Stimulated activated naive CD4-positive, alpha-beta T cell treated with Interleukin-2 at 50 U/mL for 16 hours (primary cell): ENCODE measurements at places on chromosomes 1 and 21.

DNA sequence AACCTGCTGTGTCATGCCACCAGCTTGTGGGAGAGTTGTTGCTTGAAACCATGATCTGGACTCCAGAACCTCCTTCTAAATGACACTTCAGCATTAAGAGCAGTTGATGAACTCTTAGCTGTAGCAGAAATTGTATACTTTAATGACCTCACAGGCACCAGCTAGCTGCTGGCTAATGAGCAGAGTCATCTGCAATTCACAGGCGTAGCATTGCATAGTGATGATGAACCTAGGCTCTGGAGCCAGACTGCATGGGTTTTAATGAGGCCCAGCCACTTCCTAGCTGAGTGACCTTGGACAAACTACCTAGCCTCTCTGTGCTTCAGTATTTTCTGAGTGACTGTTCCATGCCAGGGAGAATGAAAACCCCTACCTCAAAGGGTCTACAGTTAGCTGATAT lies 407.1 kb downstream of the LMO4 start:
- no peak for DNase-seq

DNA sequence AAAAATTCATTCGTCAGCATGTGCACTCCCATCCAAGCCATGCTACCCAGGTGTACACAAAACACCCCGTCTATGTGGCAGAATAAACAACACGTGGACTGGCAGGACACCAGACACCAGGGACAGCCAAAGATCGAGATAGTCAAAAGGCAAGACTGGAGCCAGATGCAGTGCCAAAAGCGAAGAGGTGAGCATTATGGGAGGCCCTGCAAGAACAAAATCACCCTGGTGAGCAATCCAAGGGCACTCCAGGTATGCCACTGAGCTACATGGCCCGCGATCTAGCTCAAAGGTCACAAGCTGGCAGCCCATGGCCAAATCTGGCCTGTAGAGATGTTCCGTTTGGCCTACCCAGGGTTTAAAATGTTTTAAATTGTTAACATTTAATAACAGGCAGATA lies 33.7 kb downstream of the PLPP3 start:
- no peak for DNase-seq

DNA sequence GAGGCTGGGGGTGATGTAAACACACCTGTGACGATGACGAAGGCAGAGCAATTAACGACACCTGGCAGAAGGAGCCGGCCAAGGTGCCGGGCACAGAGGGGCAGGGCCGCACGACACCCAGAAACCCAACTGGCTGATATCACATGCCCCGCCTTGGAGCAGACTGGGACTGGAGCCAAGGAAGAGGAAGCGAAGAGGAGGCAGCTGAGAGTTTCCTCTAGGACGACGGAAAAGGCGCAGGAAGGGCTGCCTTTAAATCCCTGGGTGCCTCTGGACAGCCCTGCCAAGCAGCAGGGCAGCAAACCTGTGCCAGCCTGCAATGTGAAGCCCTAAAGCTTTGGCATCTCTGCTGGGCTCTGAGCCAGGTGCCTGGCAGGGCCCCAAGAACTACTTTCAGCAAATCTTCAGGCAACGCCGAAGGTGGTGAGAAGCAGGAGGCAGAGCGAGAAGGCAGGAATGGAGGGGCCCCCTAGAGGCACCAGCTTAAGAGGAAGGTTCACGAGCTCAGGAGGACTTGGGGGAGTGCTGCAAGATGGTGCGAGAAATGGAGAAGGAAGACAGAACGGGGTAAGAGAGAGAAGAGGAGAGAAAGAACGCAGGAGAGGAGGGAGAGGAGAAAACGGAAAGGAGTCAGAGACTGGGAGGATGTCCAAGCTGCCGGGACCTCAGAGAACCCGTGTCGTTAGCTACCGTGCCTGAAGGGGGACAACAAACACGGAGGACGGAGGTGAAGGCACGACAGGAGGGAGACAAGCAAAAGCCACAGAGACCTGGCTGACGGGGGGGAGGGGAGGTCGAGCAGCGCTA lies 25.3 kb upstream of the PEF1 start:
- DNase-seq: no peak

DNA sequence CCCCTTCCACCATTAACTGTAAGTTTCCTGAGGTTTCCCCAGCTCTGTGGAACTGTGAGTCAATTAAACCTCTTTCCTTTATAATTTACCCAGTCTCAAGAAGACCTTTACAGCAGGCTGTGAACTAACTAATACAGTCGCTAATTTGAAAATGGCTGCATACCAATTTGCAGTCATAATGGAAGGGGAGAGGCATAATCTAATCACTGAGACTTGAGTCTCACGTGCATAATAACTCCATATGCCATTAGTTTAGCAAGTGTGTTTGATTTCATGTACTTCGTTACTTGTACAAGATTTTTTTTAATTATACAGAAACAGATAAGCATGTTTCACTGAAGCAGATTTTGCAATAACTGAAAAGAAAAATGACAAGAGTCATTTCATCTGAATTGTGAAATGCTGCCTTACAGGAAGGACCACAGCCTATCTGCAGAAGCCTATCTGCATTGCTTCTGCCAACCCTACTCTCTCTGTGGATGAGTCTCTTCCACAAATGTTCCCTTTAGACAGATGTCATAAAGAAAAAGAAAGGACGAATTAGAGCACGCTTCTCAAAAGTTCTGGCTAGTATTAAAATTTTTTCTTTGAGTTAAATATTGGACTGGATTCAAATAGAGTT lies 99.1 kb downstream of the PTGER3 start:
- DNase-seq: no peak

DNA sequence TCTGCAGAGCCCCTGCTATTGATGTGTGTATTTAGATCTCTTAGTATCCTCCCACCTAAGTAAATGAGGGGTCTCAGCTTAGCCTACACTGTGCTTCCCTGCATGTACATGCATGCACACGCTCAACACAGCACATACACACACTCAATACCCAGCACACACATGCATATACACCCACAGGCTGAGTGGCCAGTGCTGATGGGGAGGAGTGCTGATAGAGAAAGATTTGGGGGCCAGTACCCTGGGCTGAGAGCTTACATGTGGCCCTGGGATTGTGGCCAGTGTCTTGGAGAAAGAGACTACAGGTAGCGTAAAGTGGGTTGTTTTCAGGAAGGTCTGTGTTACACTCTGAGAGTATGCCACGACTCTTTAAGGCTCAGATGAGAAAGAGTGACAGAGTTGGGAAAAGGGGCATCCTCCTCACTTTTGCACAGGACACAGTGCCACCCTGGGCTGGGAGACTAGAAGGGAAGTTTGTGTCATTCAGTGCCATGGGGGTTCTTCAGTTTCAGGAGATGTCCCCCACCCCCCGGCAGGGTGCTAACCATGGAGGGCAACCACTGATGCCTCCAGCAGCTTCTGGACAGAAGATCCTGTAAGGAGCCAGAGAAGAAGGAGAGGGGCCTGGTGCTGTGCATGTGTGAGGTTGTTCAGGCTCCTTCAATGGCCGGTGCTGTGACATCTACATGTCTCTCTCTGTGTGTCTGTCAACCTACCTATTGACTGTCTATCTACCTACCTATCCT lies 166.8 kb downstream of the RHOU start:
- no peak for DNase-seq

GRCh38 chr1:214990619-214991018 lies 91.9 kb upstream of the KCNK2 start:
- no peak for DNase-seq

DNA sequence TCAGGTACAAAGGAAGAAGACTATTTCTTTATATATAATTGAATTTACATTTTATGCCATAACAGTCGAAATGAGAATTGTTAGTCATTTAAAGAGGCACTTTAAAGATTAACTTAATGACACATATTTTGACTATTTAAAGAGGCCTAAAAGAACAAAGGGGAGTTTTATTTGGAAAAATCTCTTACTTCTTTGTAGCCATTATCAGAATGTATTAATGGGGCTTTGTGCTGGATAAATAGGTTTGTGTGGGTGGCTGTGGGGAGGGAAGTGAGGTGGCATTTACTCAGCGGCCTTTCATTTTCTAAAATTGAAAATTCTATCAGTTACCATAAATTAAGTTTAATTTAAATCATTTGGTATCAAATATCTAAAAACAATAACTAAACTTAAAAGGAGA lies 462.2 kb upstream of the CXADR start:
- no peak for DNase-seq

GRCh38 chr21:39062196-39062595 lies 121.1 kb downstream of the PSMG1 start:
- no peak for DNase-seq

DNA sequence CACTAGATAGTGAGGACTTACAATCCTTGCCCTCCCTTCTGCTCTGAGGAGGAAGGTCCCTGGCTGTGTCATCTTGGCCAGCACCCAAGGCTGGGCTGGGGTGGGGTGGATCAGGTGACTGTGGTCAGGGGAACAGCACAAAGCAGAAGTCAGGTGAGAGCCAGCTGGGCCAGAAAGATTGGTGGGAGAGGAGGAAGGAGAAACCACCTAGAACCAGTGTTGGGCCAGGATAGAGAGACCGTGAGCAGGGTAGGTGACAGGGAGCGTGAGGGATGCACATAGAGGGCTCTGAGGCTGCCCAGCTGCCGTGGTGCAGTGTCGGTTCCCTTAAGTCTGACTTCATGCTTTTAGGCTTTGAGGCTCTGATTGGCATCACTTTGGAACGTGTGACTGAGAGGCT lies 22.7 kb downstream of the NCF2 start:
- no peak for DNase-seq

DNA sequence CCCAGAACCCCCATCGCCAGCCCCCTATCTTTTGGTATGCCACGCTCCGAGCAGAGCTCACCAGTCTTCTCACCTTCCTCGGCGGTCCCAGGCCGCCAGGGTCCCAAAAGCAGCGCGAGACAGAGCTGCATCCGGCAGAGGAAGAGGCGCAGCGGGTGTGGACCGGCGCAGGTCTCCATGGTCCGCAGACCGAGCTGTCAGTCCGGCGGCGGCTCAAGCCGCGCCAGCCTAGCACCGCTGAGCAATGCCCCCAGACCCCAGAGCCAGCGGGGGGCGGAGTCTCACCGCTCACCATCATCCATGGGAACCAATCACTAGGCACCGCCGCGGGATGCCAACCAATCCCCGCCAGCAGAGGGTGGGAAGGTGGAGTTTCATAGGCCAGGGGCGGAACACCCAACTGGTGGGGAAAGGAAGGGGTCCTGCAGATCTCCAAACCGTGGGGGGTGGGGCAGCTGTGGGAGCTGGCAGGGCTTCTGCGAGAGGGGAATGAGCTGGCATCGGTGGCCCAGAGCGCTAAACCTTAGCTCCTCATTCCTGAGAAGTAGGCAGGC lies at the start of gene EPHA10:
Gene EPHA10, minus strand, starts transcription at position 233 of the 554 bp plus-strand sequence. Its CDS starts 54 bp downstream, at position 179.
- DNase-seq: no peak

- DNase-seq: no peak
Measured at GRCh38 chr1:50157306-50157941, 48.7 kb downstream of the ELAVL4 start.
